T-helper 17 cell (primary cell): ENCODE measurements at places on chromosomes 1 and 21. TPM values are rescaled to one million over a fixed set of nuclear protein-coding genes. Genes with fewer than 3 reads are reported as not detected.

DNA sequence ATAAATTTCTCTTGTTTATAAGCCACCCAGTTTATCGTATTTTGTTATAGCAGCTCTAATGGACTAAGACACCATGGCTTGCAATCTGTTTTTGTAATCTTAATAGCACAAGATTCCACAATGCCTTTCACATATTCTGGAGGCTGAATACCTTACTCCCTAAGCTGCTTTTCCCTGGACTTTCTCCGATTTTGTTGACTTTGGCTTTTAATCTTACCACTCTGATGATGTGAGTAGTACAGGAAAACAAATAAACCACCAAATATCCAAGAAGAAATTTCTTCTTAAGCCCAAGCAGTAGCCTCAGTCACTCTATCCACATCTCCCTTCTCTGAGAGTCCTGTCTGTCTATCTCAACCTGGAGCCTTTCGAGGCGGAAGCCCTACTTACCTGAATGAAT lies 838.6 kb downstream of the LTN1 start:
- no peak for DNase-seq

GRCh38 chr1:56967355-56967754 lies 1.5 kb upstream of the C8B start:
- no peak for DNase-seq

- no peak for DNase-seq
These were observed 187.1 kb upstream of the CACYBP start for GRCh38 chr1:174812656-174813055.

The C1QC gene
- not detected for total RNA-seq

GRCh38 chr1:11031624-11032262 lies 15.3 kb downstream of the MASP2 start:
- no peak for DNase-seq
